Left lung (tissue), 14 donors: ENCODE measurements at places on chromosomes 6 and 20.

DNA sequence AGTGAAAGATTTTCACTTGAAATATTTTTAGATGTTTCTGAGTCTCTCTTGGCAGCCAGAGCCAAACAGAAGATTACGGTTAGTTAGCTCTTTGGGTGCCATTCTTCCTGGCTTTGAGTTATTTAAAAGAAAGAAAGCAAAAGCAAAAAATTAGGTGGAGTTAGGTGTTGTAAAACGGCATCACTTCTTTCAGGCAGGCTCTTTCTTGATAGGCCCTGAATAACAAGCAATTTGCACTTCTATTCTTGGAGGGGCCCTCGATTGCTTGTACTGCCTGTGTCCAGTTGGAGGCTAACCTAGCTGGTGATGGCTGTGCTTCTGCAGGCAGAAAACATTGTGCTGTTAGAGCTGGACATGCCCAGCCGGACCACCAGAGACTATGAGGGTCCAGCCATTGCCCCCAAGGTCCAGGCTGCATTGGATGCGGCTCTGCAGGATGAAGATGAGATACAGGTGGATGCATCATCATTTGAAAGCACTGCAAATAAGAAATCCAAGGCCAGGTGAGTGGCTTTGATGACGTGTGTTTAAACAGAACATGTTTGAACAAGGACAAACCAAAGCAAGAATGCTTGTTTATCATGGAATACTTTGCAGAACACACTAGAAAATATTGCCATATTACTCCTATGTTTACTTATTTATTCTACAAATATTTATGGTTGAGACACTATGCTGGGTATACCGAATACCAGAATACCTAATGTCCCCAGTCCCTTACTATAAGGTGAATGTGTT lies 28.1 kb upstream of the ASXL1 start:
- no peak for DNase-seq

DNA sequence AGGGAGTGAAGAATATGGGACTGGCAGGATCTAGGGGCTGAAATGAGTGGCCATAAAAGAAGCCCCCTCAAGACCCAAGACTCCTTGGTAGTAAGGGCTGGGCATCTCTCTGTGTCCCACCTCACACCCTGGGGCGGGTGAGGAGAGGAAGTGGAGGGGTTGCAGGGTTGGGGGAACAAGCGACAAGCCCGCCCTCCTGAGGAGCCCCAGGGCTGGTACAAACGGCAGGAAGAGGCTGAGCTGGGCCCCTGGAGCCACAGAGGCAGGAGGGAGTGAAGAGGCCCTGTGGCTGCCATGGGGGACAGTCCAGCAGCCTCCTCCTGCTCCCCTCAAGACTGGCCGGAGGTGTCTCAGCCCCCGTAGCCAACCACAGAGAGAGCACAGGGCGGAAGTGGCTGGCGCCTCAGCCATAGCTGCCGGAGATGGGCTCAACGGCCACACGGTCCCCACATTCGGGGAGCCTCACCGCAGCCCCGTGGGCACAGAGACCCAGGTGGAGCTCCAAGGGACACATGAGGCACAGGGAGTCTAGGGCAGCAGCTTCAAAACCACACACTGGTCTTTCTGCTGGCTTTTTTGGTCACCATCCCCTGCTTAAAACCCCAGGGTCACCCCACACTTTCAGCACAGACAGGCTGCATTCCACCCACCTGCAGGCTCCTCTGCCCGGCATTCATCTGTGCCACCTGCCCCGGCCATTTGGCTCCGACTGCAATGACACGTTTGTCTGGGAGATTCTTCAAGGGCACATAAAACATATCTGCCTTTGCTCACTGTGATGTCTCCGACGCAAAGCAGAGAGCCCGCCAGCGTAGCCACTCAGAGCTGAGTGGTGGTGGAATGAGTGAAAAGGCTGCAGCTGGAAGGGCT lies 524 bp downstream of the C20orf203 start:
- DNase-seq, result peak; percentile 89

DNA sequence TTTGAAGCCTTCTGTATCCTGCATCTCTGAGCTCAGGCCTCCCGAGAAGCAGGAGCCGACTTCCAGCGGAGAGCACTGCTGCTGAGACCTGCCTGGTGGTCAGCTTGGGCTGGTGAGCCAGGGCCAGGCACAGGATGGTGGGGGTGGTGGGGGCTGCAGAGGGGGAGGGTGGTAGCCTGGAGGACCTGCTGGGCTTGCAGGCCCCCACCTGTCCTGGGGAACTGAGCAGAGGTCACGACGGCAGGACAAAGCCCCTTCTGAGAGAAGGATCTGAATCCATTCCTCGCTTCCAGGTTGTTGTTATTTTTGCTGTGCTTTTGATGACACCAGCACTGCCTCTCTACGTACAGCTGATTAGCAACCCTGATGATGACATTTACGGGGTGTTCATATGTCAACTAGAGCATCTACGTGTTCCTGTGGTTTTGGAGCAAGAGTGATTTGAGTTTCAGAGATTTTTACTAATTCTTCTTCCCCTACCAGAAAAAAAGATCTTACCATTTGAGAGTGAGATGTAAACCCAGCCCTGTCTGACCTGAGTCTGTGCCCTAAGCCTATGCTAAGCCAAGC lies 35.7 kb upstream of the CD93 start:
- DNase-seq, result peak; percentile 7

GRCh38 chr6:54873599-54873998 lies 27.0 kb downstream of the FAM83B start:
- DNase-seq, result no peak

- DNase-seq, result no peak
Observed at GRCh38 chr6:140155451-140156126, 781.1 kb upstream of the CITED2 start.
